ENCODE measurements at places on chromosomes 11 and 22.
A peak's percentile ranks its signal among the peaks of the same experiment; 100 is the strongest.

GRCh38 chr11:28168718-28169117 lies 60.5 kb downstream of the METTL15 start:
- no peak for DNase-seq

DNA sequence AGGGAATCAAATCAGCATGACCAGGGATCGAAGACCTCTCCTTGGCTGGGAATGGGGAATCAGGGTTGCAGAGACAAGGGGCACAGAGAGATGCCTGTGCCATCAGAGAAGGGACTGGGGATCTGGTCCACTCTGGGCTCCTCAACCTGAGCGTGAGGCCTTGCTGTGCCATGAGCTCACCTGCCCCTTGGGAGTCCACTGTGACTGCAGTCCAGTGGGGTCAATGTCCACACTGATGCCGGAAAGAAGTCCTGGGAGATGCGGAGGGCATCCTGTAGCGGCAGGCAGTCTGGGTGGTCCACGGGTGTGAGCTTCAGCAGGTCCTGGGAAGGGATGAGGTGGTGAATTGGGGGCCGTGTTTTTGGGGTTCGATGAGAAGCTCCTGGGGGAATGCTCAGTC lies 7.3 kb upstream of the RGL4 start:
- DNase-seq, result no peak

DNA sequence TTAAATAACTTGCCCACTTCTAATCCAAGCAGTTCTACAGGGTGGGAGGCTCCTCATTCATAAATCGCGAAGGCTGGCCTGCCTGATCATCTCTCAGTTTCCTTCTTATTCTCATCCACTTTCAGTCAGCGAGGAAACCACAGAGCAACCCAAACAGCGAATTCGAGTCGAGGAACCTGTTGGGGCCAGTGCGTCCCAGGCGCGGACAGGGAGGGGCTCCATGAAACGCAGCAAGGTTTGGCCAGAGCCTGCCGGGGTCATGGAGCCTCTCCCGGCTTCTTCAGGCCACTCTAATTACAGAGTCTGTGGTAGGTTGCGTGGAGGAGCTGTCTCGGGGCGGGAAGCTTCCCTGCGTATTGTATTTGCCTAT lies 741 bp upstream of the NAV2 start:
- DNase-seq, result no peak

- DNase-seq, result peak; percentile 13
Observed at GRCh38 chr11:70429724-70430521, 31.6 kb downstream of the CTTN start.

- DNase-seq, result no peak
Observed at GRCh38 chr11:67576735-67577475, 6.7 kb upstream of the GSTP1 start.

- DNase-seq, result no peak
Observed at GRCh38 chr22:27842669-27843431, 41.3 kb upstream of the MN1 start.

DNA sequence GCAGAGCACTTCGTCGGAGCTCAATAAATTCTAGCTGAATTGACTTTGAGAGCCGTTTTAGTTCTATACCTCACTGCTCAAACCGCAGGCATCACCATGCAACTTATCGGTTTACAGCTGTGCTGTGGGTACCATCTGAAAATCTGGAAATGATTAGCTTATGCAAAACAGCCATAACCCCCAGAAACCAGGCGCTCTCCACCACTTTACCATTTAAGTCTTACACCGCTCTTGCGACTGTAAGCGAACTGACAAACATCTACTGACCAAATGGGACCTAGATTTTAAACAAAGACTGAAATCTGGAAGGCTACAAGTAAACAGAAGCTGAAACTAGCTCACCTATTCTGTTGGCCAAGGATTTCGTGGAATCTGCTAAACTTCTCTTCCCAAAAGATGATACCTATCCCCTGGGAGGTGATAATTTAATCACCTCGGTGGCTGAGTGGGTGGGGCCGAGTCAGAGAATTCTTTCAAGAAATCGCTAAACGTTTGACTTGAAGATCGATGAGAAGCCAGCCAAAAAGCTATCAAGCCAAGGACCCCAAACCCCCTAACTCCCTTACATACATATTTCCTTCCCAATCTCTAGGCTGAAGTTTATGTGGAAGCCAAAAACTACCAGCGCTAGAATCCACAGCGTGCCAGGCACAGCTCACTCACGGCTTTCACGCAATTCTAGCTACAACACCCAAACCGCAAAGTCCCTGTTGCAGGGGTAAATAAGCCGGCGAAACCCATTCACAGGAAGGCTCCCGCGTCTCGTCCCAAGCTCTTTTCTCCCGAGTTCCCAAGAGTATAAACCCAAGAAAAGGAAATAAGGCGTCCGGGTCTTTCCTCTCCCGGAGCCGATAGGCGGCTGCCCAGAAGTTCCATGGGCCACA lies 644 bp downstream of the SPTY2D1 start:
- DNase-seq, result no peak

- no peak for DNase-seq
Observed at GRCh38 chr11:75454987-75455386, 22.0 kb upstream of the KLHL35 start.

GRCh38 chr11:85627332-85627997 lies at the start of gene DLG2:
Gene DLG2, minus strand, starts transcription at chr11:85627344.
- DNase-seq, result no peak

All from NK-92 treated with Interleukin-12 subunit alpha and Interleukin-12 subunit beta, amount 100 ng/mL, for 24 hours (cell line).